ENCODE measurements at places on chromosomes 16 and 17.

DNA sequence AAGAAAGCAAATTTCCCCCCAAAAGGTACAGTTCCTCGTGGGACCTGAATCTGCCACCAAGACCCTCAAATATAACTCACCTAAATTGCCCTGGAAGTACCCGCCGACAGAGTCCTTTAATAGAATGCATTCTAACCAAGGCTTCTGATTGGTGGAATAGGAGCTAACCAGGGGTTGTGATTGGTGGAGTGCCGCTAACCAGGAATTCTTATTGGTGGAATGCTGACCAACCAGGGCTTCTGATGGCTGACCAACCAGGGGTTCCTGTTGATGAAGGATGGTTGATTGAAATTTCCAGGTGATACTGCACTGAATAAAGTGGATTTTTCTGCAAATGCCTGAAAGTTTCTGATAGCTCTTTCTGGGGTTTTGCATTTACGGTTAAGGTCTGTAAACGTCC is 6.5 kb downstream of the TFAP4 start:
- DNase-seq = no peak

DNA sequence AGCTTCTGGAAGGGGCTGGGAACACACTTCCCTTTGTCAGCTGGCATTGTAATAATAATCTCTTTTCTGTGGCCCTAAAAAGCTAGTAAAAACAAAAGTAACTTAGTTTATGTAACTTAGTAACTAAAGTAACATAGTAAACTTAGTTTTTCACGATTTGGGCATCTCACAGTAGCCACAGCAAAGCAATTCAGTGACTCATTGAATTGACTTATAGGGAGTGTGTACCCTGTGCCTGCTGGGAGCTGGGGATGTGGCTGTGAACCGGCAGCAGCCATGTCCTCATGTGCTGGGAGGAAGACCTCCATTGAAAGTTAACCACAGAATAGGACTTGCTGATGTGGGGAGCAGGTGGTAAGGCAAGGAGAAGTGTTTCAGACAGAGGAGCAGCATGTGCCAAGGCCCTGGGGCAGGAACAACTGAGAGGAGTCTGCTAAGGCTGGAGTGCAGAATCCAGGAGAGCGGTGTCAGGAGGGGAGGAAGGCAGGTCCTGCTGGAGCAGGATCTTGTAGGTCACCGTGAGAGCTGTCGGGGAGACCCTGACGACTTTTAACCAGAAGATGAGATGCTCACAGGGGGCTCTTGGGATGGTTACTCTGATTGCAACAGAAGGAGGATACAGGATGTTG is 112.8 kb downstream of the PLCG2 start:
- DNase-seq = no peak

- DNase-seq = no peak
These were observed 47.1 kb upstream of the YPEL2 start for GRCh38 chr17:59284317-59284716.

GRCh38 chr16:72621651-72622050 is 426.3 kb downstream of the ZFHX3 start:
- no peak for DNase-seq

GRCh38 chr16:82954224-82954929 is 327.6 kb downstream of the CDH13 start:
- no peak for DNase-seq

DNA sequence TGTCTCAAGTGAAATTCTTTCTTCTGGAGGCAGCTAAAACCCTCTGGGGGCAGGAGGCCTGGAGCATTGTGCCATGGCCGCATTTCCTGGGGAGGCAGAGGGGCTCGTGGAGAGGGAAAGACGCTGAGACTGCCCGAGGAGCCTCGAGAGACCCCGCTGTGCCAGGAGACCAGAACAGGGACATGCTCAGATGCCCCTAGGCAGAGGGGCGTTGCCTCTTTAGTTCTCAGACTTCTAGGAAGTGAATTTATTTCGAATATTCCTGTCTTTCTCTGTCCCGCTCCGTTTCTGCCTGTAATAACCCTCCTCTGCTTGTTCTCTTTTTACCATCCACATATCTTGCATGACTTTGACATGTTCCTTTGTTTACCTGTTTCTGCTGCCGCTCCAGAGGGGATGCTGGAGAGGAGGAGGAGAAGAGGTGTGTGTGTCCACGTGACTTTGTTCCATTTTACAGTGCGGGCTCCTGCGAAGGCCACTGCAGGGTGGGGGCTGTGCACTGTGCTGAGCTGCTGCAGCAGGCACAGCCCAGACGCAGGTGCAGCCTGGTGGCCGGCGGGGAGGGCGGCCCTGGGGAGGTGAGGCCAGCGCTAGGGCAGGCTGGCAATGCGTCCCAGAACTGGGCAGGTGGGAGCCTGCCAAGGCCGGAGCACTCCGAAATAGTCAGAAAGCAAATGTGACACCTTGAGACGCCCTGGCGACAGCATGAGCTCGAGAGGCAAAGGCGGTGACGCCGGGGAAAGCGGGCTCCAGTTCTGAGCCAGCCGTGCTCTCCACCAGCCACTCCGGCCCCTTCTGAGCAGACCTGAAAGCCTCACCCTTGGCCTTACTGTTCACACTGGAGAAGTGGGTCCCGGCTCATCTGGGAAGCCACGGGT is 29.9 kb downstream of the CIBAR2 start:
- peak; percentile 64 for DNase-seq

GRCh38 chr17:59428916-59429485 is 97.5 kb downstream of the YPEL2 start:
- no peak for DNase-seq

DNA sequence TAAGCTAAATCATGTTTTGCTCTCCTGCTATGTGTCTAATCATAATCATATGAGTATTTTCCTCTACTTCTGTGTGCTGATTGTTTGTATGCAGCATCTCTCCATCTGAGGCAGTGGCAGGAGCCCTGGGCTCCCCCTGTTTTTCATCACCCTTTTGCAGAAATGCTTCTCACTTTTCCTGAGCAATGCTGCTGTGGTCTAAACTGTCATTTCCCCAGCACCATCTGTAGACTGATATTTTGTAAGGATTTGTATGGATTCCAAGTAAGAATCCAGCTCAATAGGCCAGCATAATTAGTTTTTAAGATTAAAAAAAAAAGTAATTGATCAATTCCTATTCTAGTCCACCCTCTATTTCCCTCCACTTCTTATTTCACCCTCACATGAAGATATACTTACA is 257.0 kb upstream of the CPHXL start:
- DNase-seq = no peak

- DNase-seq = peak; percentile 48
These were observed 12.4 kb downstream of the RAB5C start for GRCh38 chr17:42142371-42142896.
